ENCODE measurements at places on chromosomes 5 and 9. TPM values are rescaled to one million over a fixed set of nuclear protein-coding genes. Genes with fewer than 3 reads are reported as not detected.
A peak's percentile ranks its signal among the peaks of the same experiment; 100 is the strongest.

- DNase-seq: no peak
These were observed 11.7 kb downstream of the CDC14B start for GRCh38 chr9:96607971-96608370.

DNA sequence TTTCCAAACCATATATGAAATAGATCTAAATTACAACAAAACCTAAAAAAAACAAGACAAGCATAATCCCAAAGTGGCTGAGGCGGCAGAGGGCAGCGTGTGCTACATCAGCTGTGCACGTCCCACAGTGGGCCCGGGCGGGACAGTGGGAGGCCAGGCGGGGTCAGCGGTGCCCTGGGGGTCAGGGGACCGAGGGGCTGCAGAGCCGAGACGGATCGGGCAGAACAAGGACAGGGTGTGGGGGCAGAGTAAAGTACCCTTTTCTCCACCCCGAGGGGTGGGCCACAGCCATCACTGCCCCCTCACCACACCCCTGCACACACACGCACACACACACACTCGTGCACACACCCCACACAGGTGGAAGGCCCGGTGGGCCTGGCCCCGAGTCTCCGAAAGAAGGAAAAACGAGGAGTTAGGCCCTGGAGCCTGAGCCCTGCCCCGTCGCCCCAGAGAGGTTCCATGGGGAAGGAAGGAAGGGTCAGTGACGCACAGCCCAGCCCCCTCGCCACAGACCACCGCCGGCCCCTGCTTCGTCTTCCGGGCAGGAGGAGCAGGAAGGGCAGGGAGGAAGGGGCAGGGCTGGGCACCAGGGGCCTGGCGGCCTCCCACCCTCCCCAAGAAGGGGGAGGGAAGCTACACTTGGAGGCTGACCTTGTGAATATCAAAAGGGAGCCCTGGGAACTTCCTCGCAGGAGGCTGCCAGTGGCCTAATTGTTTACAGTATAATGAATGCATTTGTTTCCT lies 49.6 kb upstream of the UBAC1 start:
- DNase-seq: no peak

GRCh38 chr9:99169086-99169485 lies 52.7 kb downstream of the ALG2 start:
- DNase-seq: no peak

DNA sequence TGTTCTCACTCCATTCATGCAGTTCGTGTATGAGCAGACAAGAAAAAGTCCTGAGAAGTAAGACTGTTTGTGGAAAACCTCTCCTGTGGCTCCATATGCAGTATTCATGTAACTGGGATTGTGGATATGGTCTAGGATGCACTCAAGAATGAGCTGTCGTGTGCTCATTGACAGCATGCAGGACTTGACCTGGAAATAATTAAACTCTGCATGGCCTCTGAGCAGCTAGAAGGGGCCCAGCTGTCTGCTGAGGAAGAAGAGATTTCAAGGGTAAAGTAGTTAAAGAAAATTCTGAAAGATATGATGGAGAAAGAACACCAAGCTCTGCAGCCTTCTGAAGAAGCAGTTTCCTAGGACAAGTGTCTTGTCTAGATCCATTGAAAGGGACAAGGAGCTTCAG lies 89.4 kb downstream of the KCTD16 start:
- no peak for DNase-seq

- DNase-seq: peak; percentile 12
These were observed 25.7 kb upstream of the INSYN2B start for GRCh38 chr5:170006021-170006420.

LRRC19 gene
- not detected for total RNA-seq
